Stimulated activated CD8-positive, alpha-beta memory T cell treated with anti-CD3 and anti-CD28 coated beads, Interleukin-2, amount 100 ng/mL, for 1 hour (primary cell): ENCODE measurements at places on chromosomes 7 and 10.
A peak's percentile ranks its signal among the peaks of the same experiment; 100 is the strongest.

DNA sequence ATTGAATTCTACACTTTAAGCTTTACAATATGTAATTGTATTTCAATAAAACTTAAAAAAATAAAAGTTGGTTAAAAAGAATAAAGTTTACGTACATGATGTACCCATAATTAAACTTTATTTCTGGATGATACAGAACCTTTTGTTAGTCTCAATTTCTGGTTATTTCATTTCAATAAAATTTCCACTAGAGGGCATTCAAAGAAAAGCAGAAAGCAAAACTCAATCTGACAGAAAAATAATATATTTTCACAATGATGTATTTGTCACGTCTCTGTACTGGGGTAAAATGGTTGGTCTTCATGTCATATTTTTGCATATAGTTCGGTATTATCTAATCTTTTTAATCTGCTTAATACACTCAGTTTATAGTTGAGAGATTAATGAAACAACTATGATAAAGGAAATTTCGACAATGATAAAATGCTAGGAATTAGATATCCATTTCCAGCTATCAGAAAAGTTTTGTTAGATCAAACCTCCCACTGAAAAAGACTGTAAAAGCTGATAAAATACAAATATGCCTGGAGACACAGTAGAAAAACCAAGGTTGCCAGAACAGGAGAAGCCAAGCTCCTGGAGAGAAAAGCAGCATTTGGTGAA lies 27.4 kb downstream of the ASZ1 start:
- no peak for DNase-seq

- no peak for DNase-seq
Observed at GRCh38 chr10:106935978-106936451, 228.5 kb downstream of the SORCS1 start.

DNA sequence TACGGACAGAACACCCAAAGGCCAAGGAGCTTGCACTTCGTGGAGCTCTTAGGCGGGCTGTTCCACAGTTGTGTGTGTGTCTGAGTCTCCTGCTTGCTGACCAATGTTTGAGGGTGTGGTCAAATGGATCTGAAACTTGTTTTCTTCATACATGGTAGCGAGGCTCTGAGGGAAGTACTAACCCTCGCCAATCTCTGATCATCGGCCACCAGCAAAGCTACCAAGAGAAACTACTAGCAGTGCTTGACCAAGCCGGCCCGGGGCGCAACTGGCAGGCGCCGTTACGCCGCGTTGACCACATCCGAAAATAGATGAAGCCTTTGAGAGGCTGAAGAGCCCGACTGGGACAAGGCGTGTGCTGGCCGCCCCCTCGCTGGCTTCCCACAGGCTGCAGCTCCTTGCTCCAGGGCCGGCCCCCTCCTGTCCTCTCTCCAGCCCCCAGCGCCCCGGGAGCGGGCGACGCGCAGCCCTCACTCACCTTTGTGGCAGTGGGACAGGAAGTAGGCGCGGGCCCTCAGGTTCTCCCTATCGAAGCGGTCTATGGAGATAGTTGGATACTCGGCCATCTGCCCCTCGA lies 384 bp downstream of the DCLRE1C start:
- DNase-seq = no peak

GRCh38 chr10:50417886-50418830 lies 166.8 kb upstream of the ASAH2 start:
- DNase-seq = peak; percentile 9
